ENCODE measurements at places on chromosomes 2 and 18. TPM values are rescaled to one million over a fixed set of nuclear protein-coding genes. Genes with fewer than 3 reads are reported as not detected.
A peak's percentile ranks its signal among the peaks of the same experiment; 100 is the strongest.

DNA sequence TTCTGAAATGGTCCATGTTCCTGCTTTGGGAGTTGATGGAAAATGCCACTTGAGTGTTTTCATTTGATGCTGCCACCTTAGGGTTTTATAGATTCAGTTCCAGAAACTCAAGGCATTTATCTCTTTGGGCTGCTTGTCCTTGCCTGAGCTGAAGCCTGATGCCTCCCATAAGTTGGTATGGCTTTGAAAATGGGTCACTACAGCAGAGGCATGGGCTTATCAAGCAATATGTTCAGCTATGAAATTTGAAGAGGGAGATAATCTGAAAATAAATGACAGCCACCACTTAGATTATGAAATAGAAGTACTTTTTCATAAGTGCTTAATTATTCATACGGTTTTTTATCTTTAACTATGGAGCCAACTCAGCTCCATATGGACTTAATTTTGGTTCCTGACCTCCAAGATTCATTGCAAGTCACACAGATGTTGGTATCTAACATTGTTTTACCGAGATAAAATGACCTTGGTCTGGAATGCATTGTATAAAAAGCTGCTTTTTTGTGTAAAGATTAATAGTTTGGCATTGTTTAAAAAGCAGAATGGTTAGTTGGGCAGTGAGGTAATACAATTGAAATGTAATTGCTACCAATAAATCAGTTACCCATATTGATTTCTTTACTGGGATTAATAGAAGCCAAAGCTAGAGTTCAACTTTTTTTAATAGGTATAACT lies 4.5 kb downstream of the SLC14A1 start:
- DNase-seq, result no peak

DNA sequence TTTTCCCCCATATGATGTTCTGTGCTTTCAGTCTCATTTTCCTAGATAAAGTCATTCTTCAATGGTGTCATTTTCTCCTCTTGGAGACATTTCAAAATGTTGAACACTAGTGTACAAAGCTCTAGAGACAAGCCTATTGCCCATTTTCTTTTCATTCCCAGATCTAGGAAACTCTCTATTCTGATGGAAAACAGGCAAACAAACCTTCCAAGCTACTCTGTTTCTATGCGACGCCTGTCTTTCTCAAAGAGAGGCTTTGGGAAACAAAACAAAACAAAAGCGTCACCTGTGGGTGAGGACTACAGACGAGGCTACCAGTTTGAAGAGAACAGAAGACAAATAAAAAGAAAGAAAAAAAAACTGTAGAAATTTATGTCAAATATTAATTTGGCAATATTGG lies 311.0 kb downstream of the CBLN2 start:
- DNase-seq, result no peak

- DNase-seq, result no peak
Measured at GRCh38 chr2:195390686-195391321, 266.2 kb upstream of the SLC39A10 start.

- DNase-seq, result no peak
Measured at GRCh38 chr2:159176555-159176954, 109.9 kb downstream of the WDSUB1 start.

The ANKRD30B gene
- total RNA-seq, result not detected

DNA sequence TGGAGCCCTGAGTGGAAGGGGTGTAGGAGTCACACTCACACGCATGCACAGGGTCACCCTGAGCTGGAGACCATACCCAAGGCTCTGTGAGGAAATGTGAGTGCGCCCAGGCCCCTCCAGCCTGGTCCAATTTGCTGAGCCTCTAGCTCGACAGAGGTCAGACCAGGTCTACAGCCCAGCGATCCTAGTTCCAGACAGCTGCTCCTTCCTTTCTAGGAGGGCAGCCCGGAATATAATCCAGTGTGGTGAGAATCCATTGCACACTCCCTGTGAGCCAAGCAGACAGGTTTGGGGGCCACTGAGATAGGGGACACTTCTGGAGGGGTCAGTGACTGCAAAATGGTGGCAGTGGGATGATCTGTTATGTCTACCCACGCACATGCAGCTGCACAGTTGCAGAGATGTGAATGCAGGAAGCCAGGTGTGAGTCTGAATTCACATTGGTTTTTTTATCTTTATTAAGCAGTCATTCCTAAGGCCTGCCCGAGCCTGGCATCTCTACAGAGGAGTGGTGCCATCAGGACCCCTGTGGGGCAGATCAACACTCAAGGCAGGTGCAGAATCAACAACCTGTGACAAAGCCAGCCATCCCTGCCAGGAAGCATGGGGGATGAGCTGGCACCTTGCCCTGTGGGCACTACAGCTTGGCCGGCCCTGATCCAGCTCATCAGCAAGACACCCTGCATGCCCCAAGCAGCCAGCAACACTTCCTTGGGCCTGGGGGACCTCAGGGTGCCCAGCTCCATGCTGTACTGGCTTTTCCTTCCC lies at the start of gene GPR148:
Gene GPR148, plus strand, starts transcription at position 522 of the 768 bp plus-strand sequence. Its CDS starts 82 bp downstream, at position 604.
- DNase-seq, result peak; percentile 40

The SERPINB4 gene
- not detected for total RNA-seq

The REG3G gene
- not detected for total RNA-seq

- DNase-seq, result no peak
Measured at GRCh38 chr18:54303408-54303807, 34.1 kb downstream of the POLI start.

DNA sequence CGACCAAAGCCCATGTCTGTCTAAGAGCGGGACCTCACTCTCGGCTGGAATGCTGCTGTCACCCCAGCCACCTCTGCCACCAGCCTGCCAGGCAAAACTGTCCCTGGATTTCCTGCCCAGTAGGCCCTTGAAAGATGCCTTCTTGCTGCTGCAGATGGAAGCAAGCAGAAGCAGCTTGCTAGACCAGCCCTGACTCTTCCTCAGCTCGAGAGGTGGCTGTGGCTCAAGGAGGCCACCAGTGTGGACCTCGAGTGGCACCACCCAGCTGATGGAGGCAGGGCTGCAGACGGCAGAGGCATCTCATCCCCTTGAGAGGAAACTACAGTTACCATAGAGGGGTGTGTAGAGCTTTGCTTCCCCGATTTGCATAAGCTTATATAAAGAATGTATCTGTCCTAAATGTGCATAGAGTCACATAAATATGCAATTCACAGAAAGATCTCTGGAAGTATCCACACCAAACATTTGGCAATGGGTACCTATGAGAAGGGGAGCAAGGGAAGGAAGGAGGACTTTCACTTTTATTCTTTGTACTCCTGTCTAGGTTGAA lies 20.6 kb downstream of the ADCY3 start:
- DNase-seq, result no peak

GRCh38 chr18:59270689-59271257 lies 2.5 kb downstream of the RAX start:
- no peak for DNase-seq

The UGT1A7 gene
- not detected for total RNA-seq

DNA sequence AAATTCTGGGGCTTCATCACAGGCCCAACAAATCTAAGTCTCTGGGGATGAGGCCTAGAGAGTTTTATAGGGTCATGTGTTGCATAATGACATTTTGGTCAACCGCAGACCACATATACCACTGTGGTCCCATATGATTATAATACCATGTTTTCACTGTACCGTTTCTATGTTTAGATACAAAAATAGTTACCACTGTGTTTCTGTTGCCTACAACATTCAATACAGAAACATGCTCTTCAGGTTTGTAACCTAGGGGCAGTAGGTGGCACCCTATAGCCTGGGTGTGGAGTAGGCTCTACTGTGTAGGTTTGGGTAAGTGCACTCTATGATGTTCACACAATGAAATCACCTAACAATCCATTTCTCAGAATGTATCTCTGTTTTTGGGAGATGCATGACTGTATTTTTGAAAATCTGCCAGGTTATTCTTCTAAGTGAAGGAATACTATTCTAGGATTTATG lies 485.2 kb downstream of the PTPRM start:
- DNase-seq, result no peak

DNA sequence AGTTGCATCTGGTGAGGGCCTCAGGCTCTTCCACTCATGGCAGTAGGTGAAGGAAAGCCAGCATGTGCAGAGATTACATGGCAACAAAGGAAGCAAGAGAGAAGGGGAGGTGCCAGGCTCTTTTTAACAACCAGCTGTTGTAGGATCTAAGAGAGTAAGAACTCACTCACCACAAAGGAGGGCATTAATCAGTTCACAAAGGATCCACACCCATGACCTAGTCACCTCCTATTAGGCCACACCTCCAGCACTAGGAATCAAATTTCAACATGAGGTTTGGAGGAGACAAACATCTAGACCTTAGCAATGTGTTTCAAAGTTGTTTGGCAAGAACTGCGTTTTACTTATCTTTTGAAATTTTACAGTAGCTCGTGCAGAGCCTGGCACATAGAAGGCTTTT lies 20.5 kb upstream of the REG3A start:
- DNase-seq, result no peak

The KCNG2 gene
- not detected for total RNA-seq

The FEV gene
- not detected for total RNA-seq

DNA sequence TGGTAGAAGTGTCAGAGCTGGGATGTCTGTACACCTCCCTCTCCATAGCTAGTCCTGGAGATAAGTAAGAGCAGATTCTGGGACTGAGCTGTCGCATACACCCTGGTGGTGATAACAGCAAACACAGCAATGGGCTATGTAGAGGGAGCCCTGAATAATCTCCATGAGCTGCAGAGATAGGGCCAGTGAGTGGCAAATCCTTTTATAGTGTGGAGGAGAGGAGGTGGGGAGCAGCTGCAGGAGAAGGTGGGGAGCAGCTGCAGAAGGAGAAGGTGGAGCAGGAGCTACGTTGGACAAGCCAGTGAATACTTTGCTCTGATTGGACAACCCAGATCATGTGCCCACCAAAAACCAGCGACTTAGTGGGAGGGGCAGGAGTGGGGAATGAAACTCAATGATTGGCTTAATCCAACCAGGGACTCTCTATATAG lies 85.5 kb downstream of the TMEM247 start:
- no peak for DNase-seq

DNA sequence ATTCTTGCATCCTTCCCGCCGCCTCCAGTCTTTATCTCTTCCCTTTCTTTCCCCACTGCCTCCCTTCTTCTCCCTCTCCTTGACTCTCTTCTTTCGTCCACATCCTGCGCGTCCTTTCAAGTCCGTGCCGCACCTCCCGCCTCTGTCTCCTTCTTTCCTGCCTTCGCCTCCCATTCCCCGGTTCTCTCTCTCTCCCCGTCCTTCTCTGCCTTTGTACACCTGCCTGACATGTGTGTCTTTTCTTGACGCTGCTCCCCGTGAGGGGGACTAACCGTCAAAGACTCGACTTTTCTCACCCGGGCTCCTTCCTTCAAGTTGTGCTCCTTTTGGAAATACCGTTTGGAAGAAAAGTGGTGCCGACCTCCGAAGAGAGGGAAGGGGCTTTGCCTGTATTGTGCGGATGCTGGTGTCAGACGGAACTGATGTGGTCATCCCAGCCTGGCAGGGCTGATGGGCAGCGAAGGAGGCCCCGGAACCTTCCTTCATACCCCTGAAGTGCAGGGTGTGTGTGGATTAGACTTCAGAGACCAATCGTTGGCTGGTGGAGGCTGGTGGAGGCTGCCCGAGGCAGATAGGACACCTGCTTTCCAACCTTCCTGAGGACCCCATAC lies 879 bp downstream of the TMEM178A start:
- no peak for DNase-seq

The TMEM198 gene
- 2.6 TPM for total RNA-seq

GRCh38 chr2:208415897-208416296 lies 9.3 kb downstream of the PTH2R start:
- no peak for DNase-seq

The ANKRD12 gene
- total RNA-seq, result 39.9 TPM

DNA sequence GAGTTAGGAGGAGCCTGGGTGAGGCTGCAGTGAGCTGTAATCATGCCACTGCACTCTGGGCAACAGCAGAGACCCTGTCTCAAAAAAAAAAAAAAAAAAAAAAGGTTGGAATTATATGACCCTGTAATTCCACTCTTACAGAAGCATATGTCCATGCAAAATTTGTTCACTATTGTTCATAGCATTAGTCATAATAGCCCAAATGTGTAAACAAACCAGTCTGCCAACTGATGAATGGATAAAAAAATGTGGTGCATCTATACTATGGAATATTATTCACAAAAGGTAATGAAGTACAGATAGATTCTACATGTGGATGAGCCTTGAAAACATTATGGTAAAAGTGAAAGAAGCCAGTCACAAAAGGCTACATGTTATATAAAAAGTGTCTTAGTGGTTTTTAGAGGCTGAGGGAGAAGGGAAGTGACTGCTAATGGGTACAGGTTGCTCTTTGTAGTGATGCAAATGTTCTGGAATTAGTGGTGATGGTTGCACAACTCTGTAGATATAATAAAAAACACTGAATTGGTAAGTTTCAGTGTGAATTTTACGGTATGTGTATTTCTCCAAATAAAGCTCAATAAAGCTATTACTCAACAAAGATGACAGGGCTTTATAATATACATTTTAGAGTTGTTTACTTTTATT lies 9.4 kb downstream of the COA5 start:
- DNase-seq, result no peak

DNA sequence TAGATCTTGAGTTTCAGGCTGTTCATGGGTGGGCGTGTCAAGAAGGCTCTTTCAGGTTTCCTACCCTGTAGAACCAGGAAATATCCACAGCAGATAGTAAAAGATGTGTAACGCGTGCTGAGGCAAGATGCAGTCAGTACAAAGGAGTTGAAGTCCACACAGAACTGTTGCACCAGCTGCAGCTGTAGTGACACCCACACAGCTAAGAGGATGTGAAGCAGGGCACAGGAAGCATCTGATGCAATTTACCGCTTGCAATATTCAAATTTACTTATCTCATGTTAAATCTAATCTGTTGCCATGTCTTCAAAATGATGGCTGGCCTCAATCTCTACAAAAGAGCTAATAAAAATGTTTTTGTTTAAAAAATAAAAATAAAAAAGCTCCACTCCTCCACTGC lies 132.8 kb downstream of the ARHGAP15 start:
- peak; percentile 38 for DNase-seq

GRCh38 chr18:13261661-13262357 lies 43.2 kb downstream of the LDLRAD4 start:
- no peak for DNase-seq

DNA sequence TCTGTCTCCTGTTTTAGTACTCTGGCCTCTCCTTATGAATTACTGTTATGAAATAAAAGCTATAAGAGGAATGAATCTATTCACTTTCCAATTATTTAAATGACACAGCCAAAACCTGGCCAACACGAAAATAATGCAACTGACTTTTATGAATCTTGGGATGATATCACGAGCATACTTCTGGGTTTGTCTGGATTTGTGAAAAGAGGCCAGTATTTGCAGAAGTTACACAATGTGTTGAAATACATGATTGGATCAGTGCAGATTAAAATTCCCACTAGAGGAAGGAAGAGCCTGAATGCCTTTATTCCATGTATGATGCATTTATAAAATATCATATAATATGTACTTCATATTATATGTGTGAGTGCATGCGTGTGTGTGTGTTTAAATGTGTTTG lies 418.2 kb downstream of the GRB14 start:
- no peak for DNase-seq

The CYS1 gene
- 3.6 TPM for total RNA-seq

DNA sequence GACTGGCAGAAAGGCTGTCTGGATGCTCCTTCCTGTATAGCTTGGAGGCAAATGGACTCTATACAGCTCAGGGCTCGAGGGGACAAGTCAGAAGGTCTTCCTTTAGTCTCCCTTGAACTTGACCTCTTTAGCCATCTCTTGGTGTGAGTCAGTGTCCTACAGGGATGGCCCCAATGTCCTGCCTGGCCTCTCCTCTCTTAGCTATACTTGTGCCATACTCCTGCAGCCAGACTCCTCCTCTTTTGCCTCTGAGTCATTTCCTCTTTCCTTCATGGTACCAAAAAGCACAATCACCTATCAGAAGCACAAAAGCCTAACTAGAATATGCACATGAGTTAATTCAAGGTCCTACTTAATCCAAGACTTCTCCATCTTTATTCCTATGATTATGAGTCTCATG lies 112.7 kb downstream of the XRCC5 start:
- no peak for DNase-seq

The TLX2 gene
- not detected for total RNA-seq

The PAX8 gene
- total RNA-seq, result 0.35 TPM

Measured in Right ventricle myocardium superior (tissue), 1 donor.